ENCODE measurements at places on chromosomes 4 and X.
A peak's percentile ranks its signal among the peaks of the same experiment; 100 is the strongest.

DNA sequence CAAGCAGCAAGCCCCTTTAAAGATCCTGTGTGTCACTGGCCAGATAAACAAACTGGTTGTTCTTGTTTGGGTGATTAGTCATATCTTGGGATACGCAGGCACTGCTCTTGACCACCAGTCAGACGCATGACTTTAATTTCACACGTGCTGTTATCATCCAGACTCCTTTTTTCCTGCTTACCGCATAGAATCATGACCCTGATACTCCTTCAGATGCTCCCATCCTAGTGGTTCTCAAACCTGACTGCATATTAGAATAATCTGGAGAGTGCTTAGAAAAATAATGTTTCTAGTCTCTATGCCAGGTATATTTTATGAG lies 78.8 kb downstream of the CLDN22 start:
- DNase-seq = no peak

GRCh38 chr4:155497306-155497705 lies 120.5 kb upstream of the MAP9 start:
- DNase-seq = no peak

- DNase-seq = peak; percentile 92
Observed at GRCh38 chr4:151760712-151761661, at the start of gene GATB. Gene GATB (minus strand): TSS chr4:151761007. CDS start chr4:151760982, 25 bp downstream.

DNA sequence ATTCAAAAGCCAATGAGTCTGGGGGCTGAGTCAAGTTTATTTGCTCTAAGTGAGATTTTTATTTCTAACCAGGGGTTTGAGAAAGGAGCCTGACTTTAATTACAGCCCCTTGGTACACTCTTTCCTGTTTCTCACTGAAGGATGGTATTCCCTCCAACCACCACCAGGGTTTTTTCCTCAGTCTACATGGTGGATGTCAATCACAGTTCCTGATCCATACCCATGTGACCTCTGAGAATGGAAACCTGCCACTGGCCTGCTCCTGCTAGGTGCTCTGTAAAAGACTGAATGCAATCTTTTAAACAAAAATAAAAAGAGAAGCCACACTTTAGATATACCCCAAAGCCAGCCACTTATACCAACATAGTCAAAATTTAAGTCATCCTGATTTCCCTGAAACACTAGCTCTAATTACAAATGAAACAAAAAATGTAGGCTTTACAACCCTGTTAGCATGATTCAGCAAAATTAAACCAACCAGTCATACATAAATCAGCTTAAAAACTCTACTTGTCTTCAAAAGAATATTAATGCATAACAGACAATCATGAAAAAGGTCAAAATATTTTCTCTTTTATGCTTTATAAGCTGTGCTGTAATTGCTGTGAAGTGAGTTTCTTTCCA lies 112.1 kb upstream of the NWD2 start:
- no peak for DNase-seq

DNA sequence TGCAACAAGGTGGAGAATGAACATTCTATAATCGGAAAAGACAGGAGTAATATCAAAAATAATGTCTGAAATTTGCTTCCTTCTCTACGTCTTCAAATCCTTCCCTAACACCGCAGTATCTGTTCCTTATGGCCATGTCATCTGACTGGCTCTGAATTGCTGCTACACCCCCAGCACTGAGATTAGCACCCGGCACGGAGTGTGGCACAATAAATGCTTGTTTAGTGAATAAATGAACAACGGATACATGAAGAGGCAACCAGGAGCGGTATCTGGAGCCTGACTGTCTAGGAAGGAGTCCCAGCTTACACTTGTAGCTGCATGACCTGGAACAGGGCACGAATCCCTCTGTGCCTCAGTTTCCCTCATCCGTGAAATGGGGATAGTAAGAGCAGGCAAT lies 164.3 kb downstream of the AFAP1 start:
- no peak for DNase-seq

DNA sequence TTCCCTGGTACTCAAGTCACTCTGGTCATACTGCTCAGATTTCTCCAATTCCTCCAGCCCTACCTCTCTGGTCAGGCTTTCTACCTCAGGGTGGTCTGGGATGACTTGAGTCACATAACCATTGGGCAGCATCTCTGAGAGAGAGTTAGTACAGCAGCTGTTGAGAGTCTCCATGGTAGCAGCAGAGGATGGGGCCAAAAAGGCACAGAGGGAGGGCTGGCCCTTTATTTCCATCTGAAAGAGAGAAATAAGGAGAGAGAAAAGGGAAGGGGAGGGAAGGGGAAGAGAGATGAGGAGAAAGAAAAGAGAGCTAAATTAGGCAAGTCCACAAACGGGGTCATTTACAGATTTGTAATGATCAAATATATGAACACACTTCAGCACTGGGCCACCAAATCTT lies 149.1 kb upstream of the ARHGEF9 start:
- no peak for DNase-seq

GRCh38 chrX:132677233-132677716 lies 188.4 kb upstream of the MBNL3 start:
- no peak for DNase-seq

- DNase-seq = no peak
Observed at GRCh38 chr4:86529436-86529835, 64.7 kb upstream of the PTPN13 start.

DNA sequence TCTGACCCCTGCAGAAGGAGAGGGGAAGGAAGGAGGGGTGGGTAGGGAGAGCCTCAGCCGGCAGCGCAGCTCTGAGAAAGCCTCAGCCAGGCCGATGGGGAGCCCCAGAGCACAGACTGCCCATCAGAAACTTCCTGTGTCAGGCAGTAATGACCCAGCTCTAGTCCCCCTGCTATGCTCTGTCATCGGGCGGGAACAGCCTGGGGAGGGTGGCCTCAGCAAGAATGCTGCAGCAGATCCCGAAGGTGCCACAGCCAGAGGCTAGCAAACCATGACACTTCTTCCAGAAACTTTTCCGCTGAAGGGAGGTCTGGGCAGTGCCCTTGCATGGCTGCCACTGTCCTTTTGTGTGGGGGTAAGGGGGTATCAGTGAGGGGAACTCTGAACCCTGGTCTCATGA lies 279.0 kb downstream of the BCOR start:
- no peak for DNase-seq

DNA sequence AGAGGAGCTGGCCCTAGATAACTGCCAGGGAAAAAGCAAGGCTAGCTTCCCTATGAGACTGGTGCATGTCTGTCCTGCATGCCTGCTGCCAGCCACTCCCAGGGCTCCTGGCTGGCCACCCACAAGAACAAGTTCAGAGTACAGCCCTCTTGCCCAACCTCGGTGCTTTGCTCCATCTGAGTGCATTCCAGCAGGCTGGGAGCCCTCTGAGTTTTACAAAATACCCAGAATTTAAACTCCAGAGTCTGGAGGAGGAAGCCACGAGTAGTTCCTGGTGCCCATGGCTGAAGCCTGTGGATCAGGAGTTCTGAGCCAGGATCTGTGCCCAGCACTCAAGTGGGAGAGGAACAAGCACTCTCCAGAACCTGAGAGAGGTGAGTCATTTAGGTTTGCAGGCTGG lies 111.6 kb downstream of the MAGEE2 start:
- no peak for DNase-seq

- no peak for DNase-seq
Observed at GRCh38 chr4:48347282-48347921, 6.1 kb downstream of the SLAIN2 start.

GRCh38 chr4:174437324-174437723 lies 85.0 kb downstream of the HPGD start:
- no peak for DNase-seq

- no peak for DNase-seq
Observed at GRCh38 chr4:156838761-156839160, 132.8 kb downstream of the PDGFC start.

All from NCI-H1436 (cell line).